ENCODE measurements at places on chromosomes 7 and 10.
A peak's percentile ranks its signal among the peaks of the same experiment; 100 is the strongest.

GRCh38 chr10:102738692-102739121 lies 5.0 kb upstream of the WBP1L start:
- peak; percentile 34 for DNase-seq

DNA sequence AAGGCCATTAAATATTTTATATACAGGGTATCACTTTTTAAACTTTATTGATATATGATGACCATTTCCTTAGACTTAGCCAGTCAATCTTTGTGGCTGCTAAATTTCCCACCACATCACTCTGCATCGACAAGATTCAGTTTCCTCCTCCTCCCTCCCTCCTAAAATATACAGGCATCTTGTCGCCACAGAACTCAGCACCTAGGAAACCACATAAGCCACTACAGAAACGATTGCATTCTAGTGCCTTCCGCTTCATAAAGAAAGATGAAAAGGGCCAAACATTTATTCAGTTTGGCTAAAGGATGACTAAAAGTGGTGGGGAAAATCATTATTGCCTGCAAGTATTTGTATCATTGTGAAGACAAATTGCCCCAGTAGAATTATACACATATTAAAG lies 30.7 kb downstream of the ERCC6 start:
- DNase-seq = no peak

DNA sequence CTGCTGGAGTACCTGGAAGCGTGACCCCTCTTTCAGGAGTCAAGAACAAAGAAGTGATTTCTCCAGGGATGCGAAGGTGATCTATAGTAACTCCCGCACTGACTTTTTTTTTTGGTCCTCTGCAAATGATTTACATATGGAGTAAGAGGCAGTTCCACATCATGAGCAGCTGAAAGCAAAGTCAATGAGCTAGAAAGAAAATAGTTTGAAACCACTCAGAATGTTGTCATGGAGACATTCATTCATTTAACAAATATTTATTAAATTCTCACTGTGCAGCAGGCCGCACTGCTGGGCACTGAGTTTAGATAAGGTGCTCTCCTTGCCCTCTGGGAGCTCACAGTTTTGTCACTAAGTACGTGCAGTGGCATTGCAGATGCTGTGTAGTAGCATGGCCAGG lies 206.7 kb downstream of the CAMK1D start:
- DNase-seq = no peak

DNA sequence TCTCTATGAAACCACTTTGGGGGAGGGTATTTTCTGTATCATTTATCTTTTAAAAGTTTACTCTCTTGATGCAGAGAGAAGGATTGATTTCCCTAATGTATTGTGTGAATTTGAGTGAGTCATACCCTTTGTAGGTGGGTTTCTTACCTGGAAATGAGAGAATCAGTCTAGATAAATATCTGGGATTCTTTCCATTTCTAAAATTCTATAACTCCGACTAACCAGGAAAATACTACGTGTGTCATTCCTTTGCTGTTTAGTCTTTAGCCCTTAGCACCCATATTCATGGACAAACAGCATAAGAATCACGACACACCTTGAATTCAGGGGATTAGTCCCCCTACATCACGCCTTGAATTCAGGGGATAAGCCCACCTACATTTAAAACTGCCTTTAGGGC lies 139.1 kb downstream of the GATA3 start:
- DNase-seq = no peak

DNA sequence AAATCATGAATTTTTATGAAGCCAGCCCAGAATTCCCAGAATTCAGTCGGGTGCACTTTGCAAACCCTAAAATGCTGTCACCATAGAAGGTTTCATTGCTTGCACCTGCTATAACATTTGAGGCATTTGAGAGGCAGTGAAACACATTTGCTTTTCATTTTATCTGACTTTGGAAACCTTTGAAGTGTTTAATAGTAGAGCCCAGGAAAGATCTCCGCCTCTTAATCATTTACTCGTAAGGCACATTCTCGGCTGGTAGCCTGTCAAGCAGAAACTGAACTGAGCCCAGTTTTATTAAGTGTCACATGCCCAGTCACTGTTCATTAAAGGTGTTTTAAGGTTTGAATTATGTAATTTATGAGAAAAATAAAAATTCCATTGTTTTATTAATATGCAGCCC lies 247.6 kb downstream of the EMX2 start:
- DNase-seq = no peak

DNA sequence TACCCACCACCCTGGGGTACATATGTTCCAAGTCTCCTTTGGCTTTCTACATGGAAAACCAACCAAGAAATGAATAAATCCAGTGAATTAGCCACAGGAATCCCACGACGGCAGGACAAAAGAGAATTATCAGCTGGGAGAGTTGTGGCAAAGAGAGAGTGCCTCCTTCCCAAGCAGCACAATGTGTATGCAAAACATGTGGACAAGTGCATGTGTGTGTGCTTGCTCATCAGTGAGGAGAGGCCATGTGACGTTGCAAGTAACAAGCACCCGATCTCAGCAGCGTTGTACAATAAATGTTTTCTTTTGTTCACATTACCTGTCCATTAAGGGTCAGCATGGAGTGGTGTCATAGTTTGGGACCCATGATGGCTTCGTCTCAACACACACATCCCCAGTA lies 50.0 kb upstream of the EMX2 start:
- no peak for DNase-seq

DNA sequence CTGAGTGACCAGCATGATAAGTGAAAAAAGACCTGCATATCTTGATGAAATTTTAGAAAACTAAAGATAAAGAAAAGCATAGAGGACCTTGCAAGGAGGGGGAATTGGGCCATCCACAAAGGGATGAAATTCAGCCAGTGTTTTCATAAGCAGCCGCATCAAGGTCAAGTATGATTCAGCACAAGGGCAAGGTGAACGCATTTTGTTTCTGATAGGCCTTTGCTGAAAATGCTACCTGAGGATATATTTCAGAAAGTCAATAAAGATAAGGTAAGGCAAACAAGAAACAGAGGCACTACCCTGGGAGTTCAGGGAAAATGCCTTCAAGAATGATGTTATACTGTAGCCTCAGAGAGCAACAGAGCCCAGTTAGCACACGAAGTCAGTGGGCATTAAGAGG lies 55.0 kb upstream of the SHH start:
- DNase-seq = no peak

- DNase-seq = no peak
These were observed 355.1 kb upstream of the MBL2 start for GRCh38 chr10:53127686-53128085.

GRCh38 chr10:101258179-101258885 lies 29.1 kb upstream of the LBX1 start:
- DNase-seq = peak; percentile 9

DNA sequence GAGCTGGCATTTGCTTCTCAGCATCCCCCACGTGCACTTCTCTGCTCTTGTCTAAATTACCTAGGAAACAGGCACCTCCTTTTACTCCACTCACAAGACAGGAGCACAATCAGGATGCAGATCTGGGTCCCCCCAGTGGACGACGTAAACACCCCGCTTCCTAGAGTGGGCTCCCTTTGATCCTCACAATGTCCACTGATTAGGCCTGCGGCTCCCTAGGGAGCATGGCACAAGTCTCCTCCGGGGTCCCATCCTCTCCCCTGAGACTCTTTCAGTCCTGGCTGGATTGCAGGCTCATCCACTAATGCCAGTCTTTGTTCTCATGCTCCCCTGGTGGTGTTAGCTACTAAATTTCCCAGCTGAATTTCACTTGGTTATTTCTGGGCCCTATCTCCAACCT lies 98.3 kb downstream of the GLI3 start:
- DNase-seq = no peak

- no peak for DNase-seq
These were observed 9.0 kb downstream of the CUTC start for GRCh38 chr10:99740933-99741559.

DNA sequence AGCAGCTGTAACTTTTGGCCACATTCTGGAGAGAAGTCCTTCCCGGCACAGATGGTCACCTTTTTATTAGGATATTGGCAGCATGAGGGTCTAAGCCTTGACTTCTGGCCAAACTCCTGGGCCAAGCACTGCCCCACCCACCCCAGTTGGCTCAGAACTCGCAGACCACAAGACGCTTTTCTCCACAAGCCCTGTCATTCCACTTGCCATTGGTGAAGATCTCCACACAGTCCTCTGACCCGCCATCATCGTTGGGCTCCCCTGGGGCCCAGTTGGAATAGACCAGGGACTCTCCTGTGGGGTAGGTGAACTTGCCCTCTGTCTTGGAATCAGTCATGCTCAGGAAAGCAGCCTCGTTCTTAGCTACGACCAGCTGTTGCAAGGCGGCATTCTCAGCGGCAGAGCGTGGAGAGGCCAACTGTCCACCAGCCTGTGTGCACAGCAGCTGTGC lies 11.2 kb downstream of the SFTPD start:
- no peak for DNase-seq
